ENCODE measurements at places on chromosomes 7 and 10.

GRCh38 chr7:4682621-4683042 lies 537 bp downstream of the FOXK1 start:
- peak; percentile 53 for DNase-seq

DNA sequence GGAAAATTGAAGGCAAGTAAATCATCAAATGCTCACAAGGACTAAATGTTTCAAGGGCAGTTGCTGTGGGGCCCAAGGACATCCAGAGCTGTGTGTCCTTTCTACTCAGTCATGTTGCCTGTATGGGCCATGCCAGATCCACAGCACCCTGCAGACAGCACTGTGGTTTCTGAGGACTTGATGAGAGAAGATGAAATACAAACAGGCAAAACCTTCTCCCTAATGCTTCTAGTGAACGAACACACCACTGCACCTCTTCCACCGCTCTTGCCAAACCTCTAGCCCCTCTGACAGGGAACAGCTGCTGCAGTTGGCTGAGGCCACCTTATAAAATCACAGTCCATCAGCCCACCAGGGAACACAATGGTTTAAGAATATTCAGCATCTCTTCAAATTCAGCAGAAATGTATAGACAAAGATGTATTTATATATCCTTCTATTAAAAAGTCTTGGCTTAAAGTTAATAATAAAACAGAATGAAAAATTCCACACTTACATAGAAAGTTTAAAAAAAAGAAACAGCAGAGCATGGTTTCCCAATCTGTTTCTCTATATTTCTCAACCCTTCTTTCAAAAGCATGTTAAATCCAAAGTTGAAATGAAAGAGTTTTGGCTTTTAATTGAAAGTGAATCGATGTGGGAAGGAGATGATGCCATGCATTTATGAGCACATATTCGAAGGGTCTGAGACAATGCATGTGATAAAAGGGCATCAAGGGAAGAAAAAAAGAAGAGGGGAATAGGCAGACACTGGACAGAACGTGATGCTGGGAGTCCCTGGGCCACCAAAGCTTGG lies 14.0 kb downstream of the CYP3A7 start:
- DNase-seq: no peak

GRCh38 chr10:8407501-8408021 lies 353.1 kb downstream of the GATA3 start:
- DNase-seq: no peak

- no peak for DNase-seq
Observed at GRCh38 chr10:111706331-111706730, 477.2 kb downstream of the GPAM start.

- DNase-seq: no peak
Observed at GRCh38 chr10:34403512-34403911, 411.6 kb downstream of the PARD3 start.

GRCh38 chr7:55065079-55065478 lies 46.3 kb downstream of the EGFR start:
- DNase-seq: no peak

GRCh38 chr7:52749880-52750279 lies 285.6 kb upstream of the POM121L12 start:
- peak; percentile 33 for DNase-seq

DNA sequence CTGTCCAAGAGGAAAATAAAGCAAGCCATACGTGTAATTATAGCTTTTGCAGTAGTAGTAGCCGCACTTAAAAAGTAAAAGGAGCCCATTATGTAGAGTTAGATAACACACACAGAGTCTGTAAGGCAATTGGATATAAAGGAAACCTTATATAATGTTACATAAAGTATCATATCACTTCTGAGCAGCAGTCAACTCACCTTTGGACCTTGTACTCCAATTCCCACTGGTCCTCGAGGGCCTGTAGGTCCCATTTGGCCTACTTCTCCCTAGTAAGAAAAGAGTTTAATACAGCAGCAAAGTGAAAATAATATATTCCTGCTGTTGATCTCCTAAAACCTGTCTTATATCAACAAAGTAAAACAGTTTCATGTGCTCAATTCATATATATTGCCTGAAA lies 83.6 kb downstream of the COL28A1 start:
- DNase-seq: no peak

DNA sequence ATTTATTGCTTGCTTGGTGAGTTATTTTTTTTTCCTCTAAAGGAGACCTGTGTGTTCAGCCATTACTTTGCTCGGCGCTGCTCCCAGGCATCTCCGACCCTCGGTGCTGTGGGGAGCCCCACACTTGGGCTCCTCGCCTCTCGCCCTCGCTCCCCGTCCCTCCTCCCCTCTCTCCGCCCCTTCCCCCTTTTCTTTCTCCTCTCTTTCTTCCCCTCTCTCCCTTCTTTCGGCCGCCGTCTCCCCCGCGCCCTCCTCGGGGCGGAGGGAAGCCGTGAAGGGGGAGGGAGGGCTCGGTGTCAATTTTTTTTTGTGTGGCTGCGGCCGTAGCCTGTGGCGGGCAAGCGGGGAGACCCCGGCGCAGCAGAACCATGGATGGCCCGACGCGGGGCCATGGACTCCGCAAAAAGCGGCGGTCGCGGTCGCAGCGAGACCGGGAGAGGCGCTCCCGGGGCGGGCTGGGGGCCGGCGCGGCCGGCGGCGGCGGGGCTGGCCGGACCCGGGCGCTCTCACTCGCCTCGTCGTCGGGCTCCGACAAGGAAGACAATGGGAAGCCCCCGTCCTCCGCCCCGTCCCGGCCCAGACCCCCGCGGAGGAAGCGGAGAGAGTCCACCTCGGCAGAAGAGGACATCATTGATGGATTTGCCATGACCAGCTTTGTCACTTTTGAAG lies 1.1 kb downstream of the AUTS2 start:
- DNase-seq: peak; percentile 55

GRCh38 chr10:34739915-34740314 lies 75.2 kb downstream of the PARD3 start:
- peak; percentile 85 for DNase-seq

DNA sequence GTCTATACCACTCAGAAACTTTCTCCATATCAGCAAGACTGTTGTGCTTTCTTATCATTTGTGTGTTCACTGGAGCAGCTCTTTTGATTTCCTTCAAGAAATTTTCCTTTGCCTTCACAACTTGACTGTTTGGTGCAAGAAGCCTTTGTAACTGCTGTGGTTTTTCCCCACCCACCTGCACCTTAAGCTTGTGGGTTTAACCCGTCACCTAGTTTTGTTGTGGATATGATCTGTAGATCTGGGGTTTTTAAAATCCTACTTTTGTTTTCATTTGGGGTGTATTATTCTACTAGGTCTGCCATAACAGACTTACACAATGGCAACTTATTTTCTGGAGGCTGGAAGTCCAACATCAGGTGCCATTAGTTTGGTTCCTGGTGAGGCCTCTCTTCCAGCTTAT lies 30.5 kb upstream of the CHST3 start:
- no peak for DNase-seq

GRCh38 chr7:124989911-124990310 lies 60.3 kb upstream of the POT1 start:
- no peak for DNase-seq

Measured in iPS-NIHi11 (cell line).